ENCODE measurements at places on chromosomes 13 and 19.
A peak's percentile ranks its signal among the peaks of the same experiment; 100 is the strongest.

GRCh38 chr13:48400850-48401291, 12.0 kb downstream of the LPAR6 start:
- no peak for DNase-seq

GRCh38 chr19:19554074-19555023, 16.3 kb downstream of the CILP2 start:
- no peak for DNase-seq

GRCh38 chr13:32624441-32624840, 38.2 kb downstream of the PDS5B start:
- no peak for DNase-seq

DNA sequence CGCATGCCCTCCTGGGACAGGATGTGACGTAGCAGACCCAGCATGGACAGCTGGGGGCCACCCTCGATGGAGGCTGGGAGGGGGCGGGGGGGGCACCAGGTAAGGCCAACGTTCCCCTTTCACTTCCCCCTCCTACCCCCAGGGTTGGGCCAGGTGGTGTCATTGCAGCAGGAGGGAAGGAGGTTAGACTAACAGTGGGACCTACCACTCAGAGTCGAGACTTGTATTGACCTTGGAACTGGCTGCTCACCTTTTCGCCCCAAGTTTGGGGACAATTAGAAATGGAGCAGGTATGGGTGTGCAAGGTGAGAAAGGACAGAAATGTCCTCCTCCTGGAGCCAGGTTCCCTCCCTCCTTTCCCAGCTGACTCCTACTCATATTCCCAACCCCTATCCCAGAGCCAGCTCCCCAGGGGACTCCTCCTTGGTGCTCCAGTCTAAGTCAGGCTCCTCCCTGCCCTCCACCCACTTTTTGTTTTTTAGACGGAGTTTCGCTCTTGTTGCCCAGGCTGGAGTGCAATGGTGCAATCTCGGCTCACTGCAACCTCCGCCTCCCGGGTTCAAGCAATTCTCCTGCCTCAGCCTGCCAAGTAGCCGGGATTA, 8.6 kb upstream of the SLC25A41 start:
- no peak for DNase-seq

- no peak for DNase-seq
These were observed 3.3 kb downstream of the ALOX5AP start for GRCh38 chr13:30738526-30739236.

- peak; percentile 50 for DNase-seq
These were observed 6.6 kb upstream of the DHDH start for GRCh38 chr19:48926909-48927308.

- no peak for DNase-seq
These were observed 244.9 kb downstream of the ATP8A2 start for GRCh38 chr13:25616674-25617073.

GRCh38 chr19:8352134-8352827, 9.2 kb upstream of the KANK3 start:
- no peak for DNase-seq

DNA sequence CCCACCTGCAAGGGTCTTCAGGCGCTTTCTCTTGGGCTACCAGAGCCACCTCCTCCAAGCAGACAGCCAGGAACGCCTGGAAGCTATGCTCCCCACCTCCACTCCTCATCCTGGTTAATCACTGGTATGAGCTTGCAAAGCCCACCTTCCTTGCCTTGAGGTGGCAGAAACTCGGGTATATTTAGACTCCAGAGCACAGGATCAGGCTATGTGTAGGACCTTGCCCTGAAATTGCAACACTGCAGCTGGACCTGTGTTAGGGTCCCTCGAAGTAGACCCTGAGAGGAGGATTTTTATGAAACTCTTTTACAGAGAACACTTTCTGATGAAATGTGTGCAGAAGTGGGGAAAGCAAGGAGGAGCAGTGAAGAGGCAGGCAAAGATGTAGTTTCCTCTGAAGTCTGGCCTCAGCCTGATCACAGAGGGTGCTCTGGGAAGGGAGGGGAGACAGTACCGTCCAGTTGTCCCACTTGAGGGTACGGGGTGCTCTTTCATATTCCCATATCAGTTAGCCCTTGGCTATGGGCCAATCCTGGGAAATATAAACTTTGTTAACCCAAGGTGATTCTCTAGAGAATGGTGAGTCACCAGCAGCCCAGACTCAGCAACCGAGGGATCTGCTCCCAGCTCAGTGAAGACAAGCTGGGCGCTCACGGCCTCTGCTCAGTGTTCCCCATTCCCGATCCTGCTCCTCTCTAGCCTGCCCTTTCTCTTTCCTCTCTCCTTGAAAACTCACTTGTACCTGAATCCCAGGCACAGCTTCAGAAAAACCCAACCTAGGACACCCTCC, 157.9 kb downstream of the UQCRFS1 start:
- DNase-seq = no peak

GRCh38 chr13:31234729-31235128, 35.0 kb downstream of the B3GLCT start:
- DNase-seq = no peak

Measured in tibial nerve (tissue), 4 donors.